ENCODE measurements at places on chromosomes 16 and 17. TPM values are rescaled to one million over a fixed set of nuclear protein-coding genes. Genes with fewer than 3 reads are reported as not detected.

RAP1GAP2 gene
- 7.8 TPM for total RNA-seq

GPR179 gene
- 0.10 TPM for total RNA-seq

RAMP2 gene
- total RNA-seq, result 6.1 TPM

TBC1D3B gene
- total RNA-seq, result 9.8 TPM

DNA sequence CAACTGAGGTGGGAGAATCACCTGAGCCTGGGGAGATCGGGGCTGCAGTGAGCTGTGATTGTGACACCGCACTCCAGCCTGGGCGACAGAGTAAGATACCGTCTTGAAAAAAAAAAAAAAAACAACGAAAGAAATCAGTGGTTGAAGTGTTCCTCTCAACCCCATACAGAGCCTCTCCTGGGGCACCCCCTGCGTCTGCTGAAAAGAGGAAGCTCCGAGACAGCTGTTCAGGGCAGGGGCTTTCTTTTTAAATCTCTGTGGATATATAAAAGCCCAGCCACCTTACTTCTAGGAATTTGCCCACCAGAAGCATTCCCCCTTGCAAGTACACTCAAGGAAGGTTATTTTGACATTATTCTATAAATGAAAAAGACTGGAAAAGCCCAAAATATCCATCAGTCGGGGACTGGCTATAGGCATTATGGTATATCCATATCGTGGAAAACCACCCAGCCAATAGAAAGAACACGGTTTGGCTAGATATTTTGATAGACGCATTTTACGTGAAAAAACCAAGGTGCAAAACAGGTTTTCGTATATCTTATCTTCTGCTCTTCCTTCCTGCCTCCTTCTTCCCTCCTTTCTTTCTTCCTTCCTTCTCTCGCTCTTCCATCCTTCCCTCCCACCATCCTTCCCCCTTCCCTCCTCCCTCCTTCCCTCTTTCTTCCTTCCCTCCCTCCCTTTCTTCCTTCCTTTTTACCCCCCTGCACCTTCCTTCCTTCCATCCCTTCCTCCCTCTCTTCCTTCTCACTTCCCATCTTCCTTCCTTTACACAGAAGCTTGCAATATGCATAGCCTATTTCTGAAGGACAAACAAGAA lies 9.2 kb upstream of the CCL22 start:
- no peaks in the 10 kb centered on the region for H3K4me1 ChIP-seq
- no peak for DNase-seq
- peaks cover 28% of the 10 kb centered on the region for H3K27me3 ChIP-seq
- no peak overlapping the region for H3K4me3 ChIP-seq
- no peaks in the 10 kb centered on the region for H3K36me3 ChIP-seq
- H3K27ac ChIP-seq, result no peak overlapping the region

DNA sequence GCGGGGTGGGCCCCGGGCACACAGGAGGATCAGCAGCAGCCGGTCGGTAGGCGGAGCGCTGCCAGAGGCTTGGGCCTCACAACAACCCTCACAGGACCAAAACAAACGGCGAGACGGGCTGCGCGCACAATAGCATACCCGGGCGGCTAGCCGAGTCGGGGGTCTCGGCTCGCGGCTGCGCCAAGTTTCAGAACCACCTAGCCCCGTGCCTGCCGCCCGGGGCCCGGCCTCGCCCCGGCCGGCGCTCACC lies 732 bp downstream of the ULK2 start:
- peak; percentile 48 for DNase-seq
- H3K36me3 ChIP-seq, result no peaks in the 10 kb centered on the region
- peak overlapping the region; percentile 59 for H3K27ac ChIP-seq
- H3K4me1 ChIP-seq, result peaks cover 8% of the 10 kb centered on the region
- peak overlapping the region; percentile 86 for H3K4me3 ChIP-seq
- H3K27me3 ChIP-seq, result no peaks in the 10 kb centered on the region

DNA sequence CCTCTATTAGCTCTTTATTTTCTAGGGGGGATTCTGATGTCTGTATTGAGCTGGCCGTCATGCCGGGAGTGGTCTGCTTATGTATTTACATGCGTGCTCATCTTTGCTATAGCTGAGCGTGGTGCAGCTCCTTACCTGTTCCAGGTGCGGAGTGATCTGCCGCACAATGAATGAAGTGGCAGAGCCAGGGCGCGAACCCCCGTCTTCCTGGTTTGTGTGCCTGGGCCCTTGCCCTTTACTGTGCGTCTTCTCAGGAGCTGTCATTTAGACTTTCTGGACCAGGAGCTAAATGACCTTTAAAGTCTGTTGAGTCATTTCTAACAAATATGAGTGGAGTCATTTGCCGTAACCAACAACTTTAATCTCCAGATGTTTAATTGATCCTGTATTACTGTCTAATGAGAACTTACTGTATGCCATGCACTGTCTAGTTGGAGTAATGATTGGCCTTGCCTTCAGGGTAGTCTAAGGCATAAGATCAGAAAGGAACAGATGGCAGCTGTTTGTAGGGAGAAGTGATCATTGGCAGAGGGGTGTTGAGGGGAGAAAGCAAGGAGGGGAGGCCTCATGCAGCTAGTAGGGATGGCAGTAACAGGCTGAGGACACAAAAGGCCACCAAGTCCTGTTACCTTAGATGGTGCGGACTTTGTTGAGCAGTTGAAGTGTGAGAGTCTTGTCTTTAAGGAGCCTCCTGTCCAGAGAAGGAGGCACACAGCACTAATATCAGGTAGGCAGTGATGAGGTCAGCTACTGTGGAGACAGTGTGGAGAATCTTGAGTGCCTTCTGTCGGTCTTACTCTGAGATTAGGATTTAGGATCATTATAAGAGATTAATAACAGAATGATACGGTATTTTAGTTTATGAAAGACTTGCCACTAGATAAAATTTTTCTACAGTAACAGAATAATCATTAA lies 53.9 kb downstream of the USP10 start:
- no peaks in the 10 kb centered on the region for H3K36me3 ChIP-seq
- no peak for DNase-seq
- peaks cover 15% of the 10 kb centered on the region for H3K4me1 ChIP-seq
- no peak overlapping the region for H3K4me3 ChIP-seq
- H3K27me3 ChIP-seq, result no peaks in the 10 kb centered on the region
- no peak overlapping the region for H3K27ac ChIP-seq

DNA sequence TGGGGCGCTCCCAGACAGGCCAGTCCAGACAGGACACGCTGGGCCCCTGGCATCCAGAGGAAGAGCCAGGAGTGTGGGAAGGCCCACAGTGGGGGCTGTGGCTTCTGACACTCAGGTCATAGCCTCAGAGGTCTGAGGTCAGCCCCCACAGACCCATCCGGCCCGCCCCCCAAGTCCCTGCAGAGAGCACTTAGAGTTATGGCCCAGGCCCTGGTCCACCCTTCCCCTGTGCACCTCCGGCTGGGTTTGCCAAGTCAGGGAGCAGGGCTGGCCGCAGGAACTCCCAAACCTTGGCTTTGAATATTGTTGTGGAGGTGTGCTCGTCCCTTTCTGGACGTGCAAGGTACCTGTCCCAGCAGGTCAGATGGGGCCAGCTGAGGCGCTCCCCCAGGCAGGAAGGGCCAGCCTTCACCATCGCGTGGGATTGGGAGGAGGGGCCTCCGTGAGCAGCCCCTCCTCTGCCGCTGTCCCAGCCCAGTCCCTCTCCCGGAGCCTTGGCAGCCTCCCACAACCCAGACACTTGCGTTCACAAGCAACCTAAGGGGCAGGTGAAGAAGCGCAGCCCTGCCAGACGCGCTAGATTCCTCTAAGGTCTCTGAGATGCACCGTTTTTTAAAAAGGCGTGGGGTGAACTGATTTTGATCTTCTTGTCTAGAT lies 74.6 kb downstream of the SOCS1 start:
- H3K4me3 ChIP-seq, result no peak overlapping the region
- no peaks in the 10 kb centered on the region for H3K27me3 ChIP-seq
- no peaks in the 10 kb centered on the region for H3K36me3 ChIP-seq
- no peaks in the 10 kb centered on the region for H3K4me1 ChIP-seq
- no peak overlapping the region for H3K27ac ChIP-seq

DNA sequence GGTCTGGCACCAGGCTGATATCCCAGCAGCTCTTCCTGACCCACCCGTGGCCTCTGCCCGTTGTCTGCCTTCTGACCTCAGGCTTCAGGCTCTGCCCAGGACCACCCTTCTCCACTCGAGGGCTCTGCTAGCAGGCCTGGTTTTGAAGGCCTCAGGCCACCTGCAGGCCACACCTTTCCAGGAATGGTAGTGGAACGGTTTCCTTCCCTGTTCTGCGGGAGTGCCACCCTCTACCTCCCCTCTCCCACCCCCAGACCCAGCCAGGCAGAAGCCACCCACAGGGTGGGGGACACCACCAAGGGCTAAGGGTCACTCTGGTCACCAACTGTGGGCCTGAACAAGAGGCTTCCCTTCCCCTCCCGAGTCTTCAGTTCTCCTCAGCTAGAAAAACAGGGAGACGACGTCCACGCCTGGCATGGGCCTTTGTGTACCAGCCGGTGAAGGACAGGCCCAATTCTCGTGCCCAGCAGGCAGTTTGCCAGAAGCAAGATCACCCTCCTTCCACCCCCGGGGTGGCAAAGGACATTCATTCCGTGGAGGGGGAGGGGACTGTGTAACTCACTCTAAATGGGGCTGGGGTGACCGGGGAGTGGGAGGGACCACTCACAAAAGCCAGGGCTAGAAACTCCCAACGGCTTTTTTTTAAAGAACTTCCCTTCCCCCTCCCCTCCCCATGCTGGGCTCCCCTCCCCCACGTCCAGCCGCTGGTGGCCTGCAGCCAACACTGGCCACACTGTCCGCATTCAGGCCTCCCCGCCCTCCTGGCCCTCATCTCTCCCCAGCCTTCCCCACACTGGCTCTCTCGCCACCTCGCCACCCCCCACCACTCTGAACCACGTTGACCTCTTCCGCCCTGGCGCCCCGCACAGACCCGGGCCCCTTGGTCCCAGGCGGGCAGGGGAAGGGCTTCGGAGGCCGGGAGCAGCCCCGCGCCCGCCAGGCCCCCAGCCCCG lies 7.7 kb downstream of the CBX4 start:
- no peaks in the 10 kb centered on the region for H3K36me3 ChIP-seq
- H3K27ac ChIP-seq, result no peak overlapping the region
- DNase-seq, result no peak
- peaks cover 21% of the 10 kb centered on the region for H3K4me1 ChIP-seq

GRCh38 chr17:40323391-40324381 lies 14.7 kb downstream of the RARA start:
- H3K36me3 ChIP-seq, result no peaks in the 10 kb centered on the region
- H3K4me3 ChIP-seq, result no peak overlapping the region
- peak overlapping the region; percentile 90 for H3K27ac ChIP-seq

DNA sequence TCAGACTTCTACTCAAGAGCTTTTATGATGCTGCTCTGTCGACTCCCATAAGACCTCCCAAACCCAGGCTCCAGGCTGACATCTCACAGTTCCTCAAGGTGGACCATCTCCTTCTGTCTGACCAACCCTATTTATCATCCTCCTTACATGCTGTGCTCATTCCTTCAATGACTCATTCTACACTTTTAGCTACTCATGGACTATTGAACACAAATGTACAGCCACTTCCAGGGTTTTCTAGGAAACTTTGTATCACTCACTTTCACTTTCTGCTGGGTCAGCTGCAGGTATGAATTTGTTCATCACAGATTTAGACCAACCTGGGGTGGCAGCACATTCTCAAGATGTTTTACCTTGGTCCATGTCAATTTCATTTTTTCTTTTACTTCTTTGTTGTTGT lies 162.4 kb upstream of the FAM20A start:
- peaks cover 8% of the 10 kb centered on the region for H3K4me1 ChIP-seq
- DNase-seq, result peak; percentile 36
- no peak overlapping the region for H3K27ac ChIP-seq
- no peaks in the 10 kb centered on the region for H3K36me3 ChIP-seq

Measured in astrocyte (in vitro differentiated cells and primary cell).